ENCODE measurements at places on chromosomes 6 and 20.

DNA sequence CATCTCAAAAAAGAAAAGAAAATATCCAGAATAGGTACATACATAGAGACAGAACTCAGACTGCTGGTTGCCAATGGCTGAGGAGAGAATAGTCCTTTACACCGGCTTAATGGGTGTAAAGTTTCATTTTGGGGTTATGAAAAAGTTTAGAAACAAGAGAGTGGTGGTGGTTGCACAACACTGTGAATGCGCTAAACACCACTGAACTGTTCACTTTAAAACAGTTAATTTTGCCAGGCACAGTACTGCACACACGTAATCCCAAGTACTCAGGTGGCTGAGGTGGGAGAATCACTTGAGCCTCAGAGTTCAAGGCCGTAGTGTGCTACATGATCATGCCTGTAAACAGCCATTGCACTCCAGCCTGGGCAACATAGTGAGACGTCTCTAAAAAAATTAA, 7.6 kb downstream of the ILRUN start:
- no peak for DNase-seq

DNA sequence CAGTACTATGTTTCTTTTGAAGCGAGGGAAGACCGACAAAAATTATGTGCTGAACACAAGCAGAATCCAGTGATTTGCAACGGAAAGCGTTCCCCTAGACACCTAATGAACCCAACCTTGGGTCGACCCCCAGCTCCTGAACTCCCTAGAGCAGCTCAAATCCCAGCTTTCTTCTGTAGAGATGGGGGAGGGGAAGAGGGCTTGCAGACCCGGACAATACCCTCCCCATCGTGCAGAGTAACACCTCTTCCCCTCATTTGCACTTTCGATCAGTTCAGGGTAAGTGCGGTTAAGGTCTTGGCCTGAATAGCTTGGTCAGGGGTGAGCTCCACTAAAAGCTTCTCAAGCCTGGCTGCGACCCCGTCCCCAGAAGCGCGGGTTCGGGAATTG, 404 bp downstream of the CEP162 start:
- DNase-seq, result no peak

GRCh38 chr20:49713753-49714712, at the start of gene B4GALT5:
B4GALT5 (minus strand) TSS chr20:49713878; CDS start chr20:49713690, 188 bp downstream.
- DNase-seq, result peak; percentile 93

DNA sequence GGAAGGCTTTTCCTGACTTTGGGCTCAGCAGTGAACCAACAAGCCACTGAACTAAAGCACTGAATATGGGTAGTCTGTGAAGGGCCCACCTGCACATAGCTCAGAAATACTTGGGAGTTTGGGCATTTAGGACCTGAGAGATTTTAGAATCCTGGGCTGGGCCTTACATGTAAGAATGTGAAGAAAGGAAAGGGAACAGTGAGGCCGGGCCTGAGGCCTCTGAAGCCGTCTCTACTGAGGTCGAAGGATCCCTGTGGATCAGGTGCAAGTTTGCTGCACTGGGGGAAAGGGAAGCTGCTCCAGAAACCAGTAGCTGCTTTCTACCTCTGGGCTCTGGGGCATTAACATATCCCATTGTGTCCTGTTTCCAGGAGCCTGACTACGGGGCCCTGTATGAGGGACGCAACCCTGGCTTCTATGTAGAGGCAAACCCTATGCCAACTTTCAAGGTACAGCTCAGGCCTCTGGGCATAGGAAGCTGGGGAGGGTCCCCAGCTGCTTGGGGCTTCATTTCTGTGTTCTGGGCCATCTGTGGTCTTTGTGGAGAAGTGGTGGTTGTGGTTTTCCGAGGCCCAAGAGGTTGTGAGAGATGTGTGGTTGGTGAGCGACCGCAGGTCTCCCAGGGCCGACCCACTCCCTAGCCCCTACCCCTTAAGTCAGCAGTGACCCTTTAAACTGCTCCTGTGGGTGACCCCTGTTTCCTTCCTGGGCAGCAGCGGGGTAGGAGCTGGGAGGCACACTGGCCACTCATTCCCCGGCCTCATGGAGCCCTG, 30.3 kb downstream of the PLCG1 start:
- no peak for DNase-seq

GRCh38 chr6:161772176-161772575, 498.3 kb upstream of the AGPAT4 start:
- DNase-seq, result no peak

DNA sequence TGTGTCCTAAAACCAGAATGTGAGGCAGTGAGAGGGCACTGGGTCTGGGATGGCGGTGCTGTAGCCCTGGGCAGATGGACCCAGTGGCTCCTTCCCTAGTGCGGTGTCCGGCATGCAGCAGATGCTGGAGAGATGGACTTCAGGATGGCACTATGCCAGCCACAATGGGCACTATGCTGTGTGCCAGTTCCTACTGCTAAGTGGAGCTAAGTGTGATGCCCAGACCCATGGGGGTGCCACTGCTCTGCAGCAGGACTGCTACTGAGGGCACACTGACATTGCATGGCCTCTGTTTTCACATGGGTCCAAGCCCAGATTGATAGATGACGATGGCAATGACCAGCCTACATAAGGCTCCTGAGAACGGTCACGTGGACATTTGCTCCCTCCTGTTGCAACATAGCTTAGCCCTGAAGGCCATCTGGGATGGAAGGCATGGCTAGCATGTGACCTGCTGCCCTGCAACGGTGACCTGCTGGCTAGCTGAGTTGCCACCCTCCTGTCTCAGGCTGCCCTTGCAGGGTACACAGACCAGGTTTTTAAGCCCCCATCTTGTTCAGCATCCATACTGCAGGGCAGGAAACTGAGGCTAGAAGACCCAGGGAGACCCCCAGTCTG, 31.3 kb upstream of the KCNK16 start:
- DNase-seq, result no peak

- no peak for DNase-seq
These were observed 388.4 kb upstream of the JARID2 start for GRCh38 chr6:14857501-14857900.

DNA sequence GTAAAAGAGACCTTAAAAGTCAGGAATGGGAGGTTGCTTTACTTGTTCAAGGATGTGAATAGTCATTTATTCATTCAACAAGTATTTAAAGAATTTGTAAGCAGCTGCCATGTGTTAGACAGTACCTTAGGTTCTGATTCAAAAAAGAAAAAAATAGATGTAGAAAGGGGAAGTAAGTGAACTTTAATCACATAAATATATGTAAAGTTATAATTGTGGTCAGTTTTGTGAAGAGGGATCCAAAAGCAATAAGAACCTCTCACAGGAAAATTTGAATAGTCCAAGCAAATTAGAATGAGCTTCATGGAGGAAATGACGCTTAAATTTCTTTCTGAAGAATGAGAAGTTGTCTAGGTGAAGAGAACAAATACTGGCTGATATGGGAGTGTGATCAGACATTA, 596.1 kb upstream of the CITED2 start:
- DNase-seq, result no peak

GRCh38 chr20:53901064-53901463, 169.3 kb downstream of the BCAS1 start:
- no peak for DNase-seq

DNA sequence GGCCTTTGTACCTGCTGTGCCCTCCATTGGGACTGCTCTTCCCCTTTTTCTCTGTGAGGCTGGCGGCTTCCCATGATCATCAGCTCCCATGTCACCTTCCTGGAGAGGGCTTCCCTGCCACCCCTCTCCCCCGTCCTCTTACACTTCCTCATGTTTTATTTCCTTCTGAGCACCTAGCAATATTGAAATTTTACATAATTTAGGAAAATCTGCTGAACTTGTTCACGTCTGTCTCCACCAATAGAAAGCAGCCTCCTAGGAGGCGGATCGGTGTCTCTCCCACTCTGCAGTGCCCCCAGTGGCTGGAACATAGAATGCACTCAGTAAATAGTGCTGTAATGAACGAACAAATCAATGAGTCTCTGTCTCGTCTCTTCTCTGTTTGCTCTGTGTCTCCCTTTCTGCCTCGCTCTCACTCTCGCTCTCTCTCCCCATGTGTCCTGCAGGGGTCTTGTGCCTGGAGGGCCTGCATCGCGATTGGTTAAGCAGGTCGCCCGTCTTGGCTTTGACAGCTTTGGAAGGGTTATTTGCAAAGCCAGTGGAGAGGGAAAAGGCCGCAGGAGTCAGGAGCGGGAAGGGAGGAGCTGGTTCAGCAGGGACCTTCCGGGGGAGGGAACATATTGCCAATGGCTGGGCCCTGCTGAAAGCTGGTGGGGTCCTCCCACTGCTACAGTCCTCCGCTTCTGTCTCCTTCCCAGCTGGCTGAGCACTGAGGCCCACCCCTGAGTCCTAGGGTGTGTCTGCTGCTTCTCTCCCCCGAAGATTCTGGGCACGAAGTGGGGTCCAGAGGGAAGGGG, 12.1 kb upstream of the OCSTAMP start:
- peak; percentile 86 for DNase-seq

DNA sequence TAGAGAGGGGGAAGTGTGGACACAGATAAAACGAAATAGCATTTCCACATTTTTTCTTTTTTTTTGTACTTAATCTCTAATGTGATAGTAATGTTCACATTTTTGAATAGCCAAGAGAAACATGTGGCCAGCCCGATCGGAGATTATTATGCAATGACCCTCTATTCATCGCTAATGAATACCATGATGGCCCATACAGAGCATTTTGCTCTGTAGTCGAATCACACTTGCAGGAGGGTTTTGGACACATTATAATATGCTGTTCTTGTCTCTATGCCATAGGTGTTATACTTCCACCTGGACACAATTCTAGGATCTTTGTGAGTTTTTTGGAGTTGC, 60.1 kb downstream of the MTHFD1L start:
- DNase-seq, result no peak

GRCh38 chr6:65505736-65506135, 201.3 kb downstream of the EYS start:
- DNase-seq, result no peak

DNA sequence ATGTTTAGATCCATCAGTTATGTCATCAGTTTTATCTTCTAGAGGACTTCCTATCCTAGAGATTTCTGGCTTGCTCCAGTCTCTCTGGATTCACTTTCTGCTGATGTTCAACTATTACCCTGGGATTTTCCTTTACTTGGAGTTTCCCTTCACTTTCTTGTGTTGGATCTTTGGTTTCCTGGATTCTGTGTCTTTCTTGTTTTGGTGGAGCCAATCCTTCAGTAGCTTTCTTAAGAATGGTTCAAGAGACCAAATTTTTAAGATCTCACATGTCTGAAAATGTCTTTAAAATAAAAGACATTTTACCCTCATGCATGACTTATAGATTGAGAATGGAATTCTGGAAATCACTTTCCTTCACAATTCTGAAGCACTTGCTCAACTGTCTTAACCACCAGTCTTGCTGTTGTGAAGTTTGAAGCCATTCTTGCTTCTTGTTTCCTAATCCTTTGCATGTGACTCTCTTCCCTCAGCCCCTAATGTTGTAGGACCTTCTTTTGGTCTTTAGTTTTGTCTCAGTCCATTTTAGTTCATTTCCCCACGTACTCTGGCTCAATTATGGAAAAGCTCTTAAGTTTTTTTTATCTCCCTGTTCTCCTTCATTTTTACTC, 87.9 kb downstream of the ARID1B start:
- no peak for DNase-seq

GRCh38 chr20:58342104-58342945, 32.8 kb downstream of the RAB22A start:
- DNase-seq, result no peak

DNA sequence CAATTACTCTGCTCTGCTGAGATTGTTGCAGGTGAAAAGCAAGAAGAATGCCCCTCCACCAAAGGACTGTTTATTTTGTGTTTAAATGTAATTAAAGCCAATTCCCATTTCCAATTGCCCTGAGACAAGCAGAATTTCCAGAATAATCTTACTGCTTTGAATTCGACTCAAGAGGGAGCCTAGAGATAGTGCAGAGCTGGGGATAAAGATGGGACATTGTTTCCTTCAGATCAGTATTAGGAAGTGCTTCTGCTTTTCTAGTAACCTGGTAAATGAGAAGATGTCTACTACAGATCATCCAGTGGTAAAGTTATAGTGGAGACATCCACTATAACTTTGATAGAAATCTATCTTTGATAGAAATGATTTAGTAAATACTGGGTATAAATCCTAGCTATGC, 326.9 kb downstream of the UBE3D start:
- DNase-seq, result no peak

- DNase-seq, result no peak
These were observed 90.3 kb downstream of the ASXL1 start for GRCh38 chr20:32448306-32449056.
